Iris pigment epithelial cell (primary cell): ENCODE measurements at places on chromosomes 3 and 15.

DNA sequence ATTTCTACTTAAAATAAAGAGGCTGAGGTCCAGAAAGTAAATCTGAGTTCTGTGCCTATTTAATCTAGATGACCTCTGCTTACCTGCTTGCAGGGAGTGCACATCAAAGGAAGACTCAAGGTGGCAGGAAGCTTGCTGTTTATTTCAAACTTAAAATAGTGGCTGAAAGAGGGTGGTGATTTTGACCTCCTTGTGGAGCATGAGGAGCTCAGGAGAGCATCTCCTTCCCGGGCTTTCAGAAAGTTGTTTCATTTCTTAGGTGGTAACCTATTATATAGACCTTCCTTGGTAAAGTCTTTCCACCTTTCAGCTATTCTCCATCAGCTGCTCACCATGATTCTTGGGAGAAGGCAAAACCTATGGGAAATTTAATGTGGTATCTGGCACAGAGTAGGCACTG lies 494 bp downstream of the GCSAM start:
- DNase-seq: no peak

DNA sequence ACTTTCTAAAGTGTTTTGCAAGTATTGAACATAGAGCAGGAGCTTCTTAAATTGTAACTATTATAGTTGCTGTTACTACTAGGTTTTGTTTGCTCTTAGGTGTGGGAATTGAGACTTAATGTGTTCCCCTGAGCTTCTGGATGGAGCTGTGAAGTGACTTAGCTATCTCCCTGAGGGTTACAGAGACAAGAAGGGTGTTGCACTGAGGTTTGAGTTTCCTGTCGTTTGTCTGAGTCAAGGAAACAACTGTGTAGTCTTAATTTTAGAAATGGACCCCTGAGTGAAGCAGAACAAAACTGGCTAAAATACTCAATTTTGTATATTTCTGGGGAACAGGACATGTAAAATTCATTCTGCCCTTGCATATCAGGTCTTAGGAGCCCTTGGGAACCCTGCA lies 20.4 kb downstream of the TTC21A start:
- no peak for DNase-seq

DNA sequence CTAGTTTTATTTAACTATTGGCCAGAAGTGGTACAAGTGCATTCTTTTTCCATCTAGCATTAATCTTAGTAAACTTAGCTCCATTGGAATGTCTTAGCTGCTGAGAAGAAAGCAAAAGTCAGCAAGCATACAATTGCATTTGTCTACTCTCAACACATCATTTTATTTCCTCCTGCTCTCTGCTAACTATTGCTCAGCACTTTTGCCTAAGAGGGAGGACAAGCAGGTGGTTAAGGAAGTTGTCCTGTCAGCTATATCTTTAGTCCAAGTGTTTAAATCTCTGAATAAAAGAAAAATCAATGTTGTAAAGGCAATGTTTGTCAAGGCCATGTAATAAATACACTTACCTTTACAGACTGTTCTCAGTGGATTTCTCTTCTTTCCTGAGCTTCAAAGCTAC lies 51.0 kb downstream of the FHIT start:
- DNase-seq: no peak

DNA sequence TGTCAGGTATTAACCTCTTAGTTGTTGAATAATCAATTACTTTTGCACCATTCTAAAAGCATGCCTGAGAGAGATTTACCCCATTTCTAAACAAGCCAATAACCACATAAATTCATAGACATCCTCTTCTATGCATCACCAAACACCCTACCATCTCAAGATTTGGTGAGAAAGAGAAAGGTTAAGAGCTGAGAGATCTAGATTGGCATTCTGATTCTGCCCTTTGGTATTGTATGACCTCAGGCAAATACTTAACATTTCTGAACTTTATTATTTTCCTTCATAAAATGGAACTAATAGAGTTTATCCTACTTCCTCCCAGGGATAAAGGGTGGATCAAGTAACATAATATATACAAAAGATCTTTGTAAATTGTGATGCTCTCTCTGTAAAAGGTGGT lies 146.5 kb upstream of the MME start:
- DNase-seq: no peak
